ENCODE measurements at places on chromosomes 5 and 9.
A peak's percentile ranks its signal among the peaks of the same experiment; 100 is the strongest.

GRCh38 chr9:137783521-137783920, 94.1 kb upstream of the CACNA1B start:
- DNase-seq = no peak

- no peak for DNase-seq
Measured at GRCh38 chr5:156631005-156631404, 219.1 kb upstream of the PPP1R2B start.

DNA sequence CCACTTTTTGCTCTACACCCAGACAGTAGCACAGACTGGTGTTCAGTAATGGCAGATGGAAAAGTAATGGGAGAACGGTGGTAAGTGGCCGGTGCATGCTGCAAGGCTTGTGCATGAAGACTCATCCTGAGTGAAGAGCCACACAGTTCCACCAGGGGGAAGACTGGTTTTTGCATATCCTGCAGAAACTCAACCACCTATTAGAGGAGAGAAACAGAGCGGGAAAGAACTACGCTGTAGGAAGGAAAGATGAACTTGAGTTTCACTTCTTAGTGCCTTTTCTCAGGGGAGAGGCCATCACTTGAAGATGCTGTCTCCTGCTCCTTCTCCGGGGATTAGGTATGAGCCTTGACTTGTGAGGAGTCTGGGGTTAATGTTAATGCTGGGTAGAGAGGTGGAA, 9.4 kb upstream of the PRSS3 start:
- no peak for DNase-seq

DNA sequence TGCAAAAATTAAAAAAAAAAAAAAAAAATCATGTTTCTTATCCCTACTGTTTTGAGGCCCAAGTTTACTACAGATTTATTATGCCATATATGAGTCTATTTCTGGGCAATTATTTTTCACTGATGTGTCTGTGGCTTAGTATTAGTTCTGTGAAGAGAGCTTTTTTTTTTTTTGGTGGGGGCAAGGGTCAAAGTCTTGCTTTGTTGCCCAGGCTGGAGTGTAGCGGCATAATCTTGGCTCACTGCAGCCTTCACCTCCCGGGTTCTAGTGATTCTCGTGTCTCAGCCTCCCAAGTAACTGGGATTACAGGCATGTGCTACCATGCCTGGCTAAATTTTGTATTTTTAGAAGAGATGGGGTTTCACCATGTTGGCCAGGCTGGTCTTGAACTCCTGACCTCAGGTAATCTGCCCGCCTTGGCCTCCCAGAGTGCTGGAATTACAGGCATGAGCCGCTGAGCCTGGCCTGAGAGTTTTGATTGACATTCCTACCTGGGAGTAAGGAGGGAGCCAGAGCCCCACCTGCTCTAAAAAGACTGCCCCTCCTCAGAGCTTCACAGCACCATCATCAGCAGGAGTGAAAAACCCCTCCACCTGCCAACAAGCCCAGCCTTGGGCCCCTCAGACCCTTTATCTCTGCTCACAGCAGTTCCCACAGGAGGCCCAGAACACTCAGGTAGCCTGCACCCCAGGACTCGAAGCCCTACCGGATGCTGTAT, 36.1 kb upstream of the JADE2 start:
- DNase-seq = no peak

- no peak for DNase-seq
Measured at GRCh38 chr5:34719029-34719428, 62.9 kb downstream of the RAI14 start.

DNA sequence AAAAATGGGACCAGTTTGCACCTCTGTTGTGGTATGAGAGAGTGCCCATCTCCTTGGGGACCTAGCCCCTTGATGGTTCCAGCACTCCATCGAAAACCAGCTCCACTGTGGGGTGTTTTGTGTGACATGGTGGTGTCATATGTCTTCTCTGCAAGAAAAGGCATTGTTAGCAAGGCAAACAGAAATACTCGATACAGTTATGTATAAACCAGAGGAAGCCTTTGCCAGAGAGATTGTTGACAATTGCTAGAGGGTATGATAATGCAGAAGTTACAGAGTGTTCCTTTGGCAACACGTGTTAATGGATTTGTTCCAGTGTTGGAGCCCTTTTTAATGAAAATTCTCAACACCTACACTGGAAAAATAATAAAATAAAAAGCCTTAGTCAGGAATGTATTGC, 270.4 kb upstream of the DMRT1 start:
- DNase-seq = no peak

DNA sequence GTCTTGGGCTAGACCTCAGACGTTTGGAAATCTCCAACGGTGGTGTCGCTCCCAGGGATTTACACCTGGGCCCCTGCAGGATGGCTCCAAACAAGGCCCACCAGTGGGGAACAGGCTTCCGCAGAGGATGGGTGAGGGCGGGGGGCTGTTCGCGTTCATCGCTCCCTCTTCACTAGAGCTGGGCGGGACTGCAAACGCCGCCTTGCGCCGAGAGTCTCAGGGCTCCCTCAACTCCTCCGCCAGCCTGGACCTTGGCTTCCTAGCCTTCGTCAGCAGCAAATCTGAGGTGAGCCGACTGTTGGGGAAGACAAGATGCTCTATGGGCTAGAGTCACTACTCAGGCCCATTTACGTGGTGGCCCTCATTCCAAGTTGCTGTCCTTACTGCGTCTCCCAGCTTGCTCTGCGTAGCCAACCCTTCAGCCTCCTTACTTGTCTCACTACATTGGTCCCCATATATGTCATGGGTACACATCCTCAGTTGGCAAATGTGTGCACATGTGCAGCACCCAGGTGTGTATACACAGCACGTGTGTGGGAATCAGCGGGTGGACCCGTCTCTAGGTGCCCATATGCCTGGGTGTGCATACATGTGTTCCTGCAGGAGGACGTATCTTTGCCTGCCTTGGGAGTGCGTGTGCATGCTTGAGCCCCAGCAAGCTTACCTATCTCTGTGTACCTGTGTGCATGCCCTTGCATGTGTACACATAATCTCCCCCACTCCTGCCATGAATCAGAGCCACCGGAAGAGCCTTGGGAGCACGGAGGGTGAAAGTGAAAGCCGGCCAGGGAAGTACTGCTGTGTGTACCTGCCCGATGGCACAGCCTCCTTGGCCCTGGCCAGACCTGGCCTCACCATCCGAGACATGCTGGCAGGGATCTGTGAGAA, 10.5 kb downstream of the RGS14 start:
- DNase-seq = no peak

GRCh38 chr9:131290036-131290766, 678 bp downstream of the PLPP7 start:
- DNase-seq = no peak

GRCh38 chr9:97559111-97559514, 57.6 kb downstream of the TMOD1 start:
- DNase-seq = no peak

- no peak for DNase-seq
Measured at GRCh38 chr9:1005043-1005667, 28.7 kb downstream of the DMRT3 start.

GRCh38 chr9:120926397-120926928, at the start of gene TRAF1:
Gene TRAF1 (minus strand): TSS chr9:120926796. CDS start chr9:120926075, 721 bp downstream.
- no peak for DNase-seq

DNA sequence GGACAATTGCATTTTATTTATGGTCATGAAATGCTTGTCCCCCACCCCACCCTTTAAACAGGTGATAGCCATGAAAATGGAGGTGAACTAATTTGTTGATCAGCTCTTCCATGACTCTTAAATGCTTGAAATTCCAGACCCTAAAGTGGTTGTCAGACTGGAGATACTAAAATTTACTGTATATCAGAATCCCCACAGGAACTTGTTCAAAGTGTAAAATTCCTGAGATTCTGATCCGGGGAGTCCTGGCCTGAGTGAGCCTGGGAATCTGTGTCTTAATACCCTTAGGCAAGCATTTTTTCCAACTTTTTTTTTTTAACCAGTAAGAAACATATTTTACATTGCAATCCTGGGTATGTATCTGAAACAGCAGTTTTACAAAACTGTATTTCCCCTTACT, 4.7 kb downstream of the SKP2 start:
- DNase-seq = no peak

DNA sequence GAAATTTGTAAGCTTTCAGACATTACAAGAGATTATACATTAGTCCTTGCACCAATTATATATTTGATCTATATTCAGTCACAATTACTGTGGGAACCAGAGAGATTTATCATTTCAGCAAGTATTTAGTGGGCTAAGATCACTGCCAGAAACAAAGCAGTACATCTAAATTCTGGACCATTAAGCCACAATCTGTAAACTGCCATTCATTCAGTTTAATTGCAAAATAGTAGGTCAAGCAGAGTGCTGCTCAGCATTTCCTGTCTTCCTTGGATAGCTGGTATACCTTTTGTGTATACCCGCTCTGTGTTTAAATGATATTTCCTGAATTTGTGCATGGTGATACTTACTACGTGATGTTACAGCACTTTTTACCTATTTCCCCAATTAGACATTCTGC, 42.6 kb downstream of the CDH10 start:
- no peak for DNase-seq

GRCh38 chr5:41598011-41598410, 87.6 kb upstream of the PLCXD3 start:
- no peak for DNase-seq

- DNase-seq = no peak
Measured at GRCh38 chr5:170028124-170028523, 47.8 kb upstream of the INSYN2B start.

GRCh38 chr9:113578882-113579282, 115.4 kb downstream of the RGS3 start:
- DNase-seq = peak; percentile 44

DNA sequence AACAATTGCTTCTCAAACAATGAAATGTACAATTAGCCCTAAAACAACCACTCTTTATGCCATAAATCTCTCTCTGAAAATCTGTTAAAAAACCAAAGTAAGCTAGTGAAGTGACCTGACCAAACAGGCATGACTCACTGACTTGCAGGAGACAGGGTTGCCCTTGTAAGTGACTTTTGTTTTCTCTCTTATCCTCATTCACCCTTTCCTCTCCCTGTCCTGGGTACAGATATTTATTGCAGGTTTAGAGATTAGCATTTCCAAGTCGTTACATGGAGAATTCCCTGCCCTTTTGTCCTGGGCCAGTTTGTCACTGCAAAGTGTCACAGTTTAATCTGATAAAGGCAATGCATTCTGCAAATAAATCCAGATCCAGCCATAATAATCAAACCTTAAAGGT, 484.2 kb downstream of the IRX1 start:
- no peak for DNase-seq

All from stimulated activated CD4-positive, alpha-beta T cell treated with anti-CD3 and anti-CD28 coated beads, Interleukin-15, amount 100 ng/mL, for 1 hour (primary cell).